ENCODE measurements at places on chromosomes 11 and 22. TPM values are rescaled to one million over a fixed set of nuclear protein-coding genes. Genes with fewer than 3 reads are reported as not detected.

- no peak for DNase-seq
- H3K4me3 ChIP-seq, result no peak overlapping the region
- no peak overlapping the region for H3K27ac ChIP-seq
- H3K36me3 ChIP-seq, result peaks cover 3% of the 10 kb centered on the region
- H3K4me1 ChIP-seq, result no peaks in the 10 kb centered on the region
Observed at GRCh38 chr11:14742849-14743559, 99.4 kb downstream of the PDE3B start.

DNA sequence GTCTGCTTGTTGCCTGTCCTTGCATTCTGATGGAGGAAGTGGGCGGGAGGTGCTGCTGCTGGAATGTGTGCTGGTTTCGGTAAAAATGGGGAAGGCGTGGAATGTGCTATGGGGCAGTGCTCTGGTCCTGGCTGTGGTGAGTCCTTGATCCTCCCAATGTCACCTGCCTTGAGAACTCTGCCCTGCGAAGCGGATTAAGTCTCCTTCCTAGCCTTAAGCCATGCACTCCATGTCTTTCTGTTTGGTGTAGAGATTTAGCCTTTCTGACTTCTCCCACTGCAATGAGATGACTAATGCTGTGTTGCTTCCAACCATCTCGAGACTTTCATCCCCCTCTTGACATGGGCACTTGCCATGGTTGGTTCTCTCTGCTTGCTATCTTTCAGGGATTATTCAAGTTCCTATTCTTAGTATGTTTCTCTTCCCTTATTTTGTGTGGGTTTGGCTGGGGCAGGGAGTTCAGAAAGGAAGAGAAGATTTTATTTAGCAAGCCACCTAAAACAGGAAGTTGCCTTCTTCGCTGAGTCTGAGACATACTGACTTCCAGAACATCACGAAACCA, 687.9 kb downstream of the NTM start:
- no peak overlapping the region for H3K27ac ChIP-seq
- H3K27me3 ChIP-seq, result no peaks in the 10 kb centered on the region
- no peaks in the 10 kb centered on the region for H3K4me1 ChIP-seq
- DNase-seq, result no peak

H19 gene
- total RNA-seq, result 2.0 TPM

OMP gene
- total RNA-seq, result not detected

- DNase-seq, result no peak
- H3K27me3 ChIP-seq, result peaks cover 66% of the 10 kb centered on the region
- no peak overlapping the region for H3K27ac ChIP-seq
- no peaks in the 10 kb centered on the region for H3K4me1 ChIP-seq
- H3K4me3 ChIP-seq, result no peak overlapping the region
Observed at GRCh38 chr11:125401235-125401634, 94.8 kb downstream of the FEZ1 start.

DNA sequence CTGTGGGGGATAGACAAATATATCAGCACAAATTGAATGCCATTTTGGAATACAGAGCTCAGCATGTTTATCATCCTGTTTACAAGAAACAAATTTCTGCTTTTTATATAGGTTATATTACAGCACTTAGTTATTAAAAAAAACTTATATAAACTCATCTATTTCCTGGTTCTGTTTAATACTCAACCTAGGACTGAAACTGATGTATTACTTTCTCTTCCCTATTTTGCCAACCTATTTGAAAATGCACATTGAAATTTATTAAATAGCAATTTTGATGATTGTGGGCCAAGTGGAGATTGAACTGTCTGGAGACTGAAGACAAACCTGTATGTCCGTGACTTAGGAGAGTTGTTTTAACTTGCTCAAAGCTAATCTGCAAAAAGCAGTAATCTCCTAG, 288.3 kb upstream of the ANO3 start:
- no peak for DNase-seq
- no peaks in the 10 kb centered on the region for H3K36me3 ChIP-seq
- H3K27me3 ChIP-seq, result no peaks in the 10 kb centered on the region

ANGPTL5 gene
- not detected for total RNA-seq

RAB36 gene
- 0.46 TPM for total RNA-seq

DNA sequence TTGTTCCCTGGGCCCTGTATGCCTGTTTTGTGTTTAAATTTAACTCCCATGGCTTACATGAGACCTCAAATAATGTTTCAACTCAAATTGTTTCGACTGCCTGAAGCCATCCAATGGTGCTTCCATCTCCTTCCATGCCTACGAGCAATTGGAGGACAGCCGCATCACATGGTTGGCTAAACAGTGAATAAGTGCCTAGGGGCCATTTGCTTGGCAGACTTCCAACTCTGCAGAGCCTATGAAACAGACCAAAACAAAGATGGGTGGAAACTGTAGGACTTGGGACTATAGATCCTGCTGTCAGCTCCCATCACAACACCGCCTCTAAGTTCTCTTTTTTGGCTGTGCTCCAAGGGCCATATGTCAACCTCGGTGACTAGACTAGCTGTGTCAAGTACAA, 84.1 kb downstream of the PARVA start:
- H3K4me1 ChIP-seq, result no peaks in the 10 kb centered on the region
- peaks cover 9% of the 10 kb centered on the region for H3K27me3 ChIP-seq
- H3K36me3 ChIP-seq, result no peaks in the 10 kb centered on the region
- H3K4me3 ChIP-seq, result no peak overlapping the region

CLCF1 gene
- 2.2 TPM for total RNA-seq

Data from T-cell (primary cell).